ENCODE measurements at places on chromosomes 2 and 18. TPM values are rescaled to one million over a fixed set of nuclear protein-coding genes. Genes with fewer than 3 reads are reported as not detected.
A peak's percentile ranks its signal among the peaks of the same experiment; 100 is the strongest.

Gene GCG
- total RNA-seq, result 0.56 TPM

Gene MPP4
- 0.39 TPM for total RNA-seq

DNA sequence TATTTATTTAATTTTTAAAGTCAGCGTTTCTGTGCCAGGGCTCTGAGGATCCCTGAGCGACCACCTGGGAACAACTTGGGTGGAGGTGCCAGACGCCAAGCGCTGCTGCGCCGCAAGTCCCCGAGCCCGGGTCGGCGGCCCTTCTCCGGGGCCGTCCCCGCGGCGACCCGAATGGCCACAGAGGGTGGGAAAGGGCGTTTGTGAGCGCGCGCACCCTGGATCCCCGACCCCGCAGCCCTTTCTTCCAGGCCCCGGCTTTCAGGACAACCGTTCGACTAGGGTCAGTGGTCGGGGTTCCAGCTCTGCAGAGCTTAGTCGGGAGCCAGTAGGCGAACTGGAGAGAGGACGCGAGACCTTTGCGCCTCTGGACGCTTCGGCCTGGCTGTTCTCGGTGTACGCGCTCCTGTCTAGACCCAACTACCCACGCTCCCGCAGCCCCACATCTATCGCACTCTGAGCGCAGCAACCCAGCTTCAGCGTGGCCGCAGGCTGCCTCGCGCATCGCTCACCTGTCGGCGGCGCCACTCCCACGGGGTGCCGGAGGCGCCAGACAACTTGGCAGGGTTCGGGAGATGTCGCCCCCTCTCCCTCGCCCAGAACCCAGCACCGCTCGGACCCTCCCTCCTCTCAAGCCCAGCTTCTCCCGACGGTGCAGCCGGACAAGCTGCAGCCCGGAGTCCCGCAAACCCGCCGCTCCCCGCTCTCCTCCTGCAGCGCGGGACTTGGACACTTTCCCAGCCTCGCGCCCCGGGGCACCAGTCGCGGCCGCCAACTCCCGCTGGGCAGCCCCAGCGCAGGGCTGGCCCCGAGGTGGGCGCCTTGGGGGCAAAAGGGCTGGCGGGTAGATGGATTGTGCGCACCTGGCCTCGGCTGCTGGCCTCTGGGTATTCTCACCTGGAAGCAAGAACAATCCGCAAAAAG, 758 bp downstream of the LYPD1 start:
- peak; percentile 21 for ATAC-seq

- ATAC-seq, result no peak
Measured at GRCh38 chr2:232838406-232838874, 31.6 kb upstream of the SNORC start.

- no peak for ATAC-seq
Measured at GRCh38 chr18:55433648-55434047, 154.3 kb downstream of the TCF4 start.

Gene CRYGC
- not detected for total RNA-seq

DNA sequence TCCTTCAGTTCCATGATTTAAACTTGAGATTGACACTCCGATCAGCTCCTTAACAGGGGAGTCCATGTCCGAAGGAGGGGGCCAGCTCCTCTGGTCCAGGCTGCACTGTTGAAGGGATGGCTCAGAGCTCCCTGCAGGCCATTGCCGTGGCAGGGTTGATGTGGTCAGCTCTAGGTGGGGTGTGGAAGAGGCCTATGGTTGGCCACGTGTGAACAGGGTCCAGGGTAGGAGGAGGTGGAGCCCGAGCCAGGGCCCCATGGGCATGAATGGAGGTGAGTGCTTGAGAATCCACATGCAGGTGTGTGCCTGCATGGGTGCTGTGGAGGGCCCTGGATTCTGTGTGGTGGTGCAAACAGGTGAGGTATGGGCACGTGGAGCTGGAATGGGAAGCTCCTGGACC, 1.1 kb downstream of the SPEG start:
- ATAC-seq, result no peak

- ATAC-seq, result no peak
Measured at GRCh38 chr2:226179010-226179409, 620.6 kb downstream of the IRS1 start.

All from motor neuron (in vitro differentiated cells).